ENCODE measurements at places on chromosomes 16 and 17.
A peak's percentile ranks its signal among the peaks of the same experiment; 100 is the strongest.

- no peak for DNase-seq
Measured at GRCh38 chr17:67931227-67931626, 65.0 kb downstream of the C17orf58 start.

DNA sequence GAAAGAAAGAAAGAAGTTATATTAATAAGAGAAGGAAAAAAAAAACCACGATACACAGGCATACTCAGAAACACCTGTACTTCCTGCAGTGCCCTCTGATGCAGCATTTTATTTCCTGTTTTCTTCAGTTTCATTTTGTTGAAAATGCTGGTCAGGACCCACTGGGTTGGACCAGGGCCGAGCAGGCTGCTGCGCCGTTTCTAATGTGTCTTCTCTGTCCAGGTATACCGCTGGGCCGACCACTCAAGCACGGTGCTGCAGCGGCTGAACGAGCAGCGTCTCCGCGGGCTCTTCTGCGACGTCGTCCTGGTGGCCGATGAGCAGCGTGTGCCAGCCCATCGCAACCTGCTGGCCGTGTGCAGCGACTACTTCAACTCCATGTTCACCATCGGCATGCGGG lies 8.3 kb downstream of the KLHL36 start:
- DNase-seq: no peak

- DNase-seq: no peak
Measured at GRCh38 chr17:418421-418751, 65.8 kb upstream of the RPH3AL start.

DNA sequence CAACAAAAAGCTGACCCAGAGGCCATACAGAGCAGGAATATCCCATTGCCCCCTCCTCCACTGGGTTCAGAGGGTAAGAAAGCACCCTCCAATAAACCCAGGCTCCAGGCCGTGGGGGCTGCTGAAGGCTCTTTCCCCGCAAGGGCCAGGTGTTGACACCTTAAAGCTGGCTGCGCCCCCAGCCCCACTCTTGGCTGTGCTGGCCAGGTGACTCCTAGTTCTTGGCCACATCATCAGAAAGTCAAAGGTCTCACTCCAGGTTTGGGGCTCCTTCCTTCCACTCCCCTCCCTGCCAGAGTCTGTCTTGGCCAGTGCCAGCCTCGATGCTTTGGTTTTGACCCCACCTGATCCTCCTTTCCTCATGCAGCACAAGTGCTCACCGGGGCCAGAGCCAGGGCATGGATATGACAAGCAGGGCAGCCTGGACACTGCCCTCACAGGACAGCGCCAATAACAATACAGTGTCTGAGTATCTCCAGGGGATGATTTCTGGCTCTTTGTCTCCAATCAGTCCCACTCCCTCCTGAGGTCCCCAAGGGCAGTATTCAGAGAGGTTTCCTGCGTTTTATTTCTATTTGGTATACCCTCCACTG lies 8.2 kb downstream of the SLC46A1 start:
- DNase-seq: no peak

GRCh38 chr16:75028544-75029135 lies 29.8 kb downstream of the ZNRF1 start:
- DNase-seq: no peak

DNA sequence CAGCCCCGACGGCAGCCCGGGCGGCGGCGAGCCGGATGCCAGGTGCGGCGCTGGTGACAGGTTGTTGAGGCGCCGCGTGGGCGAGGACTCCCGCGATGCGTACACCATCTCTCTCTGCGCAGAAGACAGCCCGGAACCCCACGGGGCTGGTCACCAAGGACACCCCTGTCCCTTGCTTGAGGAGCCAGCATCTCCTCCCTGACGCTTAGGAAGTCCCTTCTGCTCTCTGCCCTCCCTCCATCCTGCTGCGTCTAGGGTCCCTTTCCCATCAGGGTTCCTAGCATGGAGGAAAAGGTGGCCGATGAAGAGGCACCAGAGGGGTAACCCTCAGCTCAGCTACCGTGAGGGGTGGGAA lies 43.6 kb downstream of the SRCIN1 start:
- no peak for DNase-seq

- no peak for DNase-seq
Measured at GRCh38 chr16:1982991-1983543, 926 bp upstream of the GFER start.

DNA sequence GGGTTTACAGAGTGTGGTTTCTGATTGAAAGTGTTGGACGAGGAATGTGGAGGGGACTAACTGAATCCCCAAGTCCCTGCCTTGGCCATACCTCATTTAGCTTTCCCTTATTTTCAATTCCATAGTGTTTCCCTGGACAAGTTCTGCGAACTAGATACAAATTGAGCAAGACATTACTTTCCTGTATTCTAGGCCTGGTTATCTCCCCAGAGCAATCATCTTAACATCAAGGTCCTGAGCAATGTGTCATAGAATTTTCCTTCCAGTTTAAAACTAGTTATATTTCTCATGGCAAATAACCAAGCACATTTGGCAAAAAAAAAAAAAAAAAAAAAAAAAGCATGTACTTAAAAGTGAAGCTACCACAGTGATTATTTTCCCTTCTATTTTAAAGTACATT lies 330.1 kb downstream of the CDH11 start:
- no peak for DNase-seq

DNA sequence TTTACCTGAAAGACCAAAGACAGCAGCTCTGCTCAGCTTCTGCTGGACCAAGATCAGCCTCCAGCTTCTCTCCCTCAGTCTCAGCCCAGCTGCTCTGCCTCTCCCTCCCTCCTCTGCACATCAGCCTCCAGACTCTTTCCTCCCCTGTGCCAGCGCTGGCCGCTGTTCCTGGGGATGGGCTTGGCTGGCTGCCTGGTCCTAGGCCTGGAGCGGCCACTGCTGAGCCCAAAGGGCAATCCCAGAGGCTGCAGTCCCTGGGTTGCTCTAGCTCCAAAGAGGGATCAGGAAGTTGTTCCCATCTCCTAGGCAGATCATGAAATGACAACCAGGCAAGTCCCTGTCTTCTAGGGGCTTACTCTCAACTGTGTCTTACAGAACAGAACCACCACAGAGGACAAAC lies 31.3 kb downstream of the DCUN1D3 start:
- no peak for DNase-seq

DNA sequence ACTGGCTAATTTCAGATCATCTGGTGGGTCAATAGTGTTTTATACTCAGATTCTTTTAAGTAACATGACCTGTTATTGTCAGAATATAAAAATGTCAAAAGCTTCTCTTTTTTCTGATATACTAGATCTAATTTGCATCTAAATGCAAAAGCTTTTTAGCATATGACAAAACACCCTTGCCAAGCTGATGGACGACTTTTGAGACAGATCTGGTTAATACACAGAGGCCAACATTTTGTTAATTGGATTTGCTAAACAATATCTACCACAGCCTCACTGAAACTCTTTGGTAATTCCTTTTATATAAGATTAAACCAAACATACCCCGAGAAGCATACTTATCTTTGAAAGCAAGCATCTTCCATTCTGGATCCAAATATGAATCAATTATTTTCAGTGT lies 10.3 kb upstream of the NOL11 start:
- no peak for DNase-seq

DNA sequence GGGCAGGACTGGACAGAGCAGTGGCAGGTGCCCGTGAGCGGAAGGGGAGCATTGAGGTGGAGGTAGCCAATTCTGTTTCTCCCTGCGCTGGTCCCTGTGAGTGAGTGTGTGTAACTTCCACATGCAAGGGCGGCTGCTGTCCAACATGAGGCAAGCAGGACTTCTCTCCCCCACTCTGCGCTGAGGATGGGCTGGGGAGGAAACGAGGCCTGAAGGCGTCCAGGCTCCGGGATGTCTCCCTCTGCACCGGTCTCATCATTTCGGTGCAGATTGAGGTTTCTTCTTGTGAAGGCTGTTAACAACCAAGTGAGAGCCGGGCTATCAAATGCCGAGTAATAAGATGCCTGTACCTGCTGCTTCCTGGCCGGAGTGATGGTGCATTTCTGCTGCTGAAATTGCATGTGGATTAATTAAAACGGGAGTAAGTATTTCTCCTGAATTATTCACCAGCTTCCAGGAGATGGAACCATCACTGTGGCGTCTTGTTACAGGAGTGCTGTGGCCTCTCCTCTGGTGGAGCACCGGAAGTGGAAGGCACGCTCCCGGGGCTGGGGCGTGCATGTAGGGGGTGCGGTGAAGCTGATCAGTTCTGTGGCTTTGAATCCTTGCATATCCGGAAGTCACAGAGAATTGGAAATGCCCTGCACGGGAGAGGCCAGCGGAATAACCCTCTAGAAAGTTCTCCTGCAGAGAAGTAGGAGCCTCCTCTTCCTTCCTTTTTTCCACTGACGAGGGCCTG lies 41.7 kb upstream of the MGAT5B start:
- DNase-seq: no peak

DNA sequence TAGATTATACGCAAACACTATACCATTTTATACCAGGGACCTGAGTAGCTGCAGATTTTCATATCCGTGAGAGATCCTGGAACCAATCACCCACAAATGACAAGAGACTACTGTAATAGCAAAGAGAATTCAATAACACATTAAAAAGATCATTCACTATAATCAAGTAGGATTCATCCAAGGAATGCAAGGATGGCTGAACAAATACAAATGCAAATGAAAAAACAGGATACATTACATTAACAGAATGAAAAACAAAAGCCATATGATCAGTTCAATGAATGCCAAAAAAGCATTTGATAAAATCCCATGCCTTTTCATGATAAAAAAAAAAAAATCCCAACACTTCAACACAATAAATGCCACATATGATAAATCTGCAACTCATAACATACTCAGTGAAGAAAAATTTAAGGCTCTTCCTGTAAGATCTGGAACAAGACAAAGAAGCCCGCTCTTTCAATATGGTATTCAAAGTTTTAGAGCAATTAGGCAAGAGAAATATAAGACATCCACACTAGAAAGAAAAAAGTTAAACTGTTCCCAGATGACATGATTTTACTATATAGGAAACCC lies 29.0 kb downstream of the N4BP1 start:
- no peak for DNase-seq

DNA sequence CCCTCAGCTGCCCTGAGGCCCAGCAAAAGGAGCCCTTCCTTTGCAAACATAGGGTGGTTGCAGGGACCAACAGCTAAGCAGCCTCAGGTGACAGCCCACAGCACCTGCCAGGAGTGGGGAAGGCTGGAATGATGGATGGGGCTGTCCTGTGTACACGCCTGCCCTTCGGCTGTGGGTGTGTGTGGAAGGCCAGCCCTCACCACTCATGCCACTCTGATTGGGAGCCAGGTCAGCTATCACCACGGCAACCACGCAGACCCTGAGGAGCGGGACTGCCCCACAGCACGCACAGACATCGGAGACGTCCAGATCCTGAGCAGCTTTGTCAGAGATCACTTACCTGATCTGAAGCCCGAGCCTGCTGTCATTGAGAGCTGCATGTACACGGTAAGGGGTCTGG lies 11.9 kb downstream of the PIPOX start:
- DNase-seq: no peak

GRCh38 chr17:6548578-6549330 lies 7.6 kb downstream of the PITPNM3 start:
- DNase-seq: no peak

GRCh38 chr16:85127379-85127723 lies 15.1 kb upstream of the CIBAR2 start:
- DNase-seq: peak; percentile 64

- DNase-seq: no peak
Measured at GRCh38 chr16:66372898-66373155, 6.3 kb downstream of the CDH5 start.

GRCh38 chr16:17379121-17379571 lies 91.6 kb downstream of the XYLT1 start:
- peak; percentile 68 for DNase-seq

Measured in skin of body (tissue), 3 donors.